ENCODE measurements at places on chromosomes 3 and 15.

- no peak for DNase-seq
Observed at GRCh38 chr15:70436428-70436827, 326.9 kb downstream of the UACA start.

DNA sequence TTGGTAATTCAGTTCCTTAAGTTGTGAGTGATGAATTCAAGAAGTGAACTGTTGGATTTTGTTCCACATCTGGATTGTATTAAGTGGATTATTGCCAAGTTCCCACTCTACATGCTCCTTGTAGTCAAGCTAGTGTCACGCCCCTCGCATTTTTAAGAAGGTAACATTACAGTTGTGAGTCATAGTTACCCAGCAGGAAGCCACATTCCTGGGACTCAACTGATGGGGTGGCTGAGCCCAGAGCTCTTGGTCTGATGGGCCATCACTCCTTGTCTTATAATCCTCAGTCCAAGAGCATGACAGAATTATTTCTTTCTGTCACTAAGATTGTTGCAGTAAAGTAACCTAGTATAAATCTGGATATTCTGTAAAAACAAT lies 102.7 kb downstream of the PTPRG start:
- DNase-seq, result no peak

DNA sequence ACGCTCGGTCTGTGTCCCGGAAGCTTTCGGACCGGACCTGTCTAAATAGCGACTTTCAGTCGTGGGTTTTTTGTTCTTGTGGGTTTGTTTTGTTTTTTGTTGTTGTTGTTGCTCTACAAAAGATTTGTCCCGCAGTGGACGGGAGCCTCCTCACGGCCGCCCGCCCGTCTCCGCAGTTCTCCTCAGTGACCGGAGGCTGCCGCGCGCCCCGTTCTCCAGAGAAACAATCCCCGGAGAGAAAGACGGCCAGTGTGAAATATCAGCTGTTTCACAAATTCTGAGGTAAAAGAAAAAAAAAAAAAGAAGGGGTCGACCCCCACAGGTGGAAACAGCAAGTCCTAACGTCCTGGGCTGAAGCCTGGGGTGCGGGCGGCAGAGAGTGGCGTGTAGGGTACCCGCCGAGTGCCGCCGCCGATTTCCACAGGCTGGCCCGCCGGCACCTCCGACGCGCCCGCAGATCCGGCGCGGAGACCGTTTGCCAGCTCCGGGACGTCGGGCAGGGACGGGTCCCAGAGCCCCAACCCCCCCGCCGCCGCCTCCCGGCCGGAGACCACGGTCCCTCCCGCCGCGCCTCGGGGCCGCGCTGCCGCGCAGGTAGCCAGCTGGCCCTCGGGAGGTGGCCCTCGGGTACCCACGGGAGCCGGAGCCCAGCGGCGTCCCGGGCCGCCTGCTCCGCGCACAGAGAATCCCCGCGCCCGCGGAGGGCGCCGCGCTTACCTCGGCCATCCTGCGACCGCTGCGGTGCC lies 478 bp downstream of the BNC1 start:
- DNase-seq, result no peak

- no peak for DNase-seq
Observed at GRCh38 chr3:152350776-152351175, 82.0 kb downstream of the MBNL1 start.

DNA sequence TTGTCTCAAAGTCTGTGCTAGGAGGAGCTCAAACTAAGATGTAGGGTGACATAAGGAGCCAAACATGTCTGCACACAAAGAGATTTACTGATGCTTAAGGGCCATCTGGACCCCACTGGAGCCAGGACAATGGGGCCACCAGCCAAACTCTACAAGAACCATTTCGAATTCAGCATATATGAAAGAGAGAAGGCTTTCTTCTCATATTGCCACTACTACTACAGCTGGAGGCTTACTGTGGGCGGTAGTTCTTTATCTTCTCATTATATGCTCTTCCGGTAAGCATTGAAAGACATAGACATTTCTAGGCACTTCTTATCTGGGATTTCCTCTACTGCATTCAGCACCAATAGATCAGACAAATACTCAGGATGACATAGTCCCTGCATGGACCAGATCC lies 404.4 kb upstream of the PROK2 start:
- no peak for DNase-seq

GRCh38 chr3:134369231-134369741 lies 5.0 kb downstream of the AMOTL2 start:
- no peak for DNase-seq

GRCh38 chr3:126528800-126529541 lies 5.0 kb downstream of the CHST13 start:
- DNase-seq, result no peak

DNA sequence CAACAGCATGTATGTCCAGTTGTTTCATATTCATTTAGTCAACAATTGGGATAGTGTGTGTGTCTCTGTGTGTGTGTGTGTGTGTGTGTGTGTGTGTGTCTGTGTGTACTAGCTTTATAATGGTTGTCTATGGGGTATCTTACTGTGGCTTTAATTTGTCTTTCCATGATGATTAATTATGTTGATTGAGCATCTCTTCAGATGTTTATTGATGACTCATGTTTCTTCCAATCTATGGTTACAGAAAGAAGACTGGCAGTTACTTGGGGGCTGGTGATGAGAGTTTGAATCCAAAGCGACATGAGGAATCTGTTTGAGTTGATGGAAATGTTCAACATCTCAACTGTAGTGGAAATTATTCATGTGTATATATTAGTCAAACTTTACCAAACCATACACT lies 440.1 kb downstream of the ZNF385D start:
- DNase-seq, result no peak

GRCh38 chr15:78049691-78050440 lies 27.6 kb downstream of the TBC1D2B start:
- no peak for DNase-seq

- no peak for DNase-seq
Observed at GRCh38 chr3:72990701-72991395, 5.8 kb upstream of the PPP4R2 start.

DNA sequence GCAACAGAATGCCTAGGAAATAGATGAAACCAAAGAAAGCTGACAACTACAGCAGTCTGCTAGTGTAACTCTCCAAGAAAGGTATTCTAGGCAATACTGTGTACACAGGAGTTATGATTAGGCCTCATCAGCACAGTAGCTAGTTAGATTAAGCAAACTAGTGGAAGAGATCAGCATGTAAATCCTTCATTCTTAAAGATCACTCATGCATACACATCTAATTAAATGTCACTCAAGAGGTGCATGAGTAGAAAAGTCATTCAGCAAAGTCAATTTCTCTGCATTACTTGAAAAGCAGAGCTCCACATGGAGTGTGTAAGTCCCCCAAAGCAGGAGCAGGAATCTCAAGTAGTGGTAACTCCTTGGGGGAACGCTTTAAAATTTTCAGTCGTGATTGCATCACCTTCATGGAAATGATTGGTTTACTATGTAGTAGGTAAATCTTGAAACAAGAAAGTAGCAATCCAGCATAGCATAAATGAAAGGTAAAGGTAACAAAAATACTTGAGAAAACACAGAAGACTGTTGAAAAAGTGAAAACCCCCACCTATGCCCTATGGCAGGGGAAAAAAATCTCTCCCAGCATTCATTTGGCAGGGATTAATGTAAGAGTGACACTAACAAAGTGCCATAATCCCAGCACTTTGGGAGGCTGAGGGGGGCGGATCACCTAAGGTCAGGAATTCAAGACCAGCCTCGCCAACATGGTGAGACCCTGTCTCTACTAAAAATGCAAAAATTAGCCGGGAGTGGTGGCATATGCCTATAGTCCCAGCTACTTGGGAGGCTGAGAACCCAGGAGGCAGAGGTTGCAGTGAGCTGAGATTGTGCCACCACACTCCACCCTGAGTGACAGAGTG lies 29.4 kb upstream of the PPIB start:
- no peak for DNase-seq

GRCh38 chr3:8574670-8575322 lies 69.8 kb downstream of the SSUH2 start:
- no peak for DNase-seq

DNA sequence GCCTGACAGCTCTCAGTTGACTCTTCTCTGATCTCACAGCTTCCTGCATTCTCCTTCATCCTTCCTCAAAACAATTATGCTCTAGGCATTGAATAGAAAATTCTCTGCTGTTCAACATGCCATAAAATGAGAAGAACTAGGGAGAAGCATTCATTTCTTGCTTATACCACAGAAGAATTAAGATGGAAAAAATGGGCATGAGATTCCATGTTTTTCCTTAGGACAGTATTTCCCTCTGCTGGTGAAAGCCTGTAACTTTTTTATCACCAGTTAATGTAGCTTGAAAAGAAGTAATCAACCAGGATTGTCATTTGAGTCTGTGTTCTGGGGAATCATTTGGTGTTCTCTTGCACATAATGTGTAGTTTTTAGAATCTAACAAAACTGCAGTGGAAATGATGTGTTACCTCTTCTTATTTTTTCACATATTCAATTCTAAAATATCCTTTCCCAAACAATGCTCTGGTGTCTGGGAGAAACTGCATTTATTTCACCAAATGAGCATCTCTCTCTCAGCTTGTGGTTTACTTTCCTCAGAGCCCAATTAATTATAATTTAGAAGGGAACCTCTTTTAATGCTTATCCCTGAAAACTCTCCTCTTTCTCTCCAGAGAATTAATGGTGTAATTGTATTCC lies 92.8 kb upstream of the DCBLD2 start:
- no peak for DNase-seq

DNA sequence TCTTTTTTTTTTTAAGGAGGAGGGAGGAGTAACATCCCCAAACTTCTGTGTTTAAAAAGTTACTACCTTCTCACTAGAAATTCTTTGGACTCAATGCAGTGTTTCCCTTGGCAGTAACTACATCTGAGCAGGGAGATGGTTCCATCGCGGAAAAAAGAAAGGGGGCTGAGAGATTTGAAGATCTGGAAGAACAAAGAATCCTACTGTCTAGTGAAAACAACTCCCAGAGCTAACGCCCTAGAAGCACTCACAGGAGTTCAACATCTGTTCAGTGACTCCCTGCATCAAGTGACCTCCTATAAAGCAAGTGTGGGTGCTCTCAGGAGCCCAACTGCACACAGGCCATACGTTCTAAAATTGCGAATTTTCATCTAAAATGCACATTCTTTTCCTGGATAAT lies 66.8 kb upstream of the PXYLP1 start:
- DNase-seq, result no peak

GRCh38 chr15:84987949-84988624 lies 6.4 kb downstream of the PDE8A start:
- no peak for DNase-seq

DNA sequence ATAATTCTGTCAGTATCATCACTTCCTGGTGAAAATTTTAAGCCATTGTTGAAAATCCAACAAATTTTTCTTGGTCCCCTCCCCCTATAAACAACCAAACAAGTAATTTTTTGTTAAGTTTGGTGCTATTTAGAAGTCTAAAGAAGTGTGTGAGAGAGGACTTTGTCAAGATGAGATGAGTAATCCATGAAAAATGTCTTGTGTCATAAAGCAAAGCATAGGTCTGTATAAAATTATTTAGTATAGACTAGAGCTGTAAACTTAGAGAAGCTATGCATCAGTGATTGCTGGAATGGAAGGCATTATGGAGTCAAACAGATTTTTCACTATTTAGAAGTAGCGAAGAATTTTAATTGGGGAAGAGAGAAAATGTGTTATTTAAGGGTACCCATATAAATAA lies 31.4 kb downstream of the MAPK6 start:
- no peak for DNase-seq

DNA sequence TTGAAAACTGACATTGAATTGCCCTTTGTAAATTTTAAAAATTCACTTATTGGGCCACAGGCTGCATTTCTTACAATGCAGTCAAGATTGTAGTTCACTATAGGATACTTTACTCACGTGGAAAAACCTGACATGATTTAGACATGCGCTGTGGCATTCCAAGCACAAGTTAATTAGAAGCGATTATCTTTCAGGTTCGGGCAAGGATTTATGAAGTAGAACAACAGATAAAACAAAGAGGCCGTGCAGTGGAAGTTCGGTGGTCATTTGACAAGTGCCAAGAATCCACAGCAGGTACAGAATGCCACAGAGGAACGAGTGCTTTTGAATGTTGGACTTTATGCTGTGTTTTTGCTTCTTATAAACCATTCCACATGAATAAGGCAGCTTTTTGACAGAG lies 37.8 kb downstream of the GPR171 start:
- no peak for DNase-seq

DNA sequence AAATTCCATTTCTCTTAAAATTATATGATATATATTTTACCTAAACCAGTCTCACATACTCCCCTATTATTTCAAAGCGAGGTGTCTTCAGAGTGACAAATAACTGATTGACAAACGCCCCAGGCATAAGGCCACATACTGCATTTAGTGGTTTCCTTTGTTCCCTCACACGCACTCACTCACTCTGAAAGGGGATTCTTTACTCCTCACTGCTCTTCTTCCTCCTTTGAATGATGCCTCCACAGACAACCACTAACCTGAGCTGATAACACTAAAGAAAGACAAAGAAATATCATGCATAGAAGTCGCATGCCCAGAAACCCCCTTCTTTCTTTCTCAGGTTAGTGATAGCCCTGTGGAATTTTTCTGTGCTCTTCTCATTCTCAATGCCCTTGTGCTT lies 24.1 kb upstream of the BBX start:
- DNase-seq, result no peak

DNA sequence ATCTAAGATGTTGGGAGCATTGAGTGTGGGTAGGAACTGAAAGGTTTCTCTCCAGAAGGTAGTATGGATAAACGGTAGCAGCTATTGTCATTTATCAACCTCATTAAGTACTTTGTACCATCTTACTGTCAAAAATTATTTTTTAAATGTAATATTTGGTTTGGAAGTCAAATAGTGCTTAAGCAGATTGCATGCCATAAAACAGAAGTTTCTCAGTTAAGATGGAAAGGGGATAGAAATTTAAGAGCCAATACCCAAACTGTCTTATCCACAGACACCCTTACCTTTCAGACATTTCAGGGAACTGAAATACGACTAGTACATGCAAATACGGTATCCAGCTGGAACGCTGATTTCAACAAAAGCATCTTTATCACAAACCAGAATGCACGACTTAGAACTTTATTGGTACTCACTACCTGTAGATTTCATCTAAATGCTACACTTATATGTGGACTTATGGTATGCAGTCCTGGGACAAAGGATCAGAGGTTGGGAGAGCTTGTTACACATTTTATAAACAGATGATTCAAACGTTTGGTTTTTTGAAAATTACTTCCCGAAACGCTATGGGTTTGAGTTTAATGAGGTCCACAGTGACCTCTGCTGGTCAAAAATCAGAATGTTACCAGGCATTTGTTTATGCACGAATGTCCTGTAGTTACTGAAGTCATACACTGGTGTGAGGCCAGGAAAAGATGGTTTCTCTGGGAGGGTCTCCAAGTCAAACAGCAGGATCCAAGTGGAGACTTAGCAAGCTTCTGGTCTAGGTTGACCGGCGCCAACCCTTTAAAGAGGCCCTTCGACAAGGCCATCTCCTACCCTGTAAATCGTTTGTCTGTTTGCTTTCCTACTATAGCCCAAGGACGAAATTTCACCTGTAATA lies 45.7 kb upstream of the DUT start:
- peak; percentile 60 for DNase-seq

GRCh38 chr3:10391391-10391790 lies 70.5 kb upstream of the SEC13 start:
- no peak for DNase-seq

DNA sequence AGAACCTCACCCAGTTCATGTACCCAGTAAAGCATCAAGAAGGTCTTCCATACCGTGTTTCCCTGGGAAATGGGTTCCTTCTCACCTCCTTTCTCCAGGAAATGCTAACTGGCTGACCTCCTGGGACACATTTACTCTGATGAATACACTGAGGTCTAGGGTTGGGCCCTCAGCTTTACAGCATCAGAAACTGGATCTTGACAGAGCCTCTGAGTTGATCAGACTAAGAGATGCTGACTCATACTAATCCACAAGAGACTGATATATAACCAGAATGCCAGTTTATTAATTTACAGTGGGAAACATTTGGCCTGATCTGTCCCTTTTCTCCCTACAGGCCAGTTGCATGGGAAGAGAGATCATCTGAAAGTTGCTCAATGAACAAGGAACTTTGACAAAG lies 55.8 kb downstream of the GTF2E1 start:
- no peak for DNase-seq

All from SHP77 treated with DMSO at 0.1 percent for 48 hours (cell line).